ENCODE measurements at places on chromosomes 4 and X.

DNA sequence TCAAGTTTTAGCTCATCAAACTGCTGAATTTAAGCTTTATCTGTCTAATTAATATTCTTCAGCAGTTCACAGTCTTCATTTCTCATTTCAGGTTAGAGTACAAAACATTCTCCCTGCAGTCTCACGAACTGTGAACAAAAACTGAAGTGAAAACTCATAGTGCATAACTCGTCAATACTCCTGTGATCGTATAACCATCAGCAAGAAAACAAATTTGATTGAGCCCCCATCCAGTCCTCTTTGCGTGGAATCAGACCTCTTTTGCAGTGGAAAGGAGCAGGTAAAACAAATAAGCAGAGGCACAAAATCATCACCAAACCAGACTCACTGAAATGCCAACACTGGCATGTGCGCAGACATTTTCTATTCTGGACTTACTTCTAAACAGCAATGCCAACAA lies 12.7 kb downstream of the ADAM29 start:
- DNase-seq = no peak

DNA sequence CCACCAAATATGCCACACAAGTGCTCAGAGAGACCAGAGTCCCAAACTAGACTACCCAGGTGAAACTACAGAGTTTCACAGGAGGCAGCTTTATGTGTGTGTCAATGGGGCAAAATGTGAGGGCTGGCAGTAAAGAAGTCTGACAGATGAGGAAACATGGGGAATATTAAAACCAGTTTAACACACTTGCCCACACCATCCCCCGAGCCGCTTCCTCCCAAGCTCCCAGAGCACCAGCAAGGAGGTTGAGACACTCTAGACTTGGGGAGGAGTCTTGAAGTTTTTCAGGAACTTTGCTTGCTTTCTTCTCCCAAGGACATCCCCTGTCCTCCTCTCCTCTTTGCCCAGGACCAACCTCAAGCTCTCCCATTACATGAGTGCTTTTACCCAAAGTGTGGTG lies 94.7 kb upstream of the SPRY1 start:
- no peak for DNase-seq

- DNase-seq = no peak
Measured at GRCh38 chr4:153553155-153553818, 87.1 kb downstream of the TMEM131L start.

DNA sequence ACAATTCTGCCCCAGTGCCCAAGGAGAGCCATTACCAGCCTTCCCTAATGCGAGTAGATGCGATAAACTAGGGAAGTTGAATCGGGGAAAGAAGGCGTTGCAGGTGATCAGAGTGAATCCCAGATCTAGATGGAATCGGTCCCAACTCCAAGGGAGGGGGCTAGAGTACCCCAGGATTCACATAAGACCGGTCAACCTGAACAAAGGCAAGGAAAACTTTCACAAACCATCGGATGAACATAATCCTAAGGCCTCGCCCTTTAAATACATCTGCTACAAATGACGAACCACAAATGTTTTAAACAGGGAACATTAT lies 11.2 kb upstream of the ZCCHC13 start:
- no peak for DNase-seq

- DNase-seq = no peak
Measured at GRCh38 chr4:2432991-2433530, 14.3 kb downstream of the CFAP99 start.

DNA sequence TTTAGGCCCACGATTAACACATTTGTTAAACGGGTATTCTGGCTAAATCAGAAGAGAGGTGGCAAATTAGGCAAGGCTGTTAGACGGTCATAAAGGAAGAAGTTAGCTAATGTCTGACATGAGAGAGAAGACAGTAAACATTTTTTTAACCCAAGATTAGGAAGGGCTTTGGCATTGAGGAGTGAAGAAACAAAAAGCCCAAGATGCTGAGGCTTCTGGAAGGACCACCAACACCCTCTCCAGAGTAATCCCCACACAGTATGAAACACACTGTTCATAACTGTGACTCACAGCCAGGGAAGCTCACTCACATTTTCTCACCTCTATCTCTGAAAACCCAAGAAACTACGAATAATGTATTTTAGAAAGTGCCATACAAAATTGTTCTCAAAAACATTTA lies 127.6 kb downstream of the AMELX start:
- no peak for DNase-seq

DNA sequence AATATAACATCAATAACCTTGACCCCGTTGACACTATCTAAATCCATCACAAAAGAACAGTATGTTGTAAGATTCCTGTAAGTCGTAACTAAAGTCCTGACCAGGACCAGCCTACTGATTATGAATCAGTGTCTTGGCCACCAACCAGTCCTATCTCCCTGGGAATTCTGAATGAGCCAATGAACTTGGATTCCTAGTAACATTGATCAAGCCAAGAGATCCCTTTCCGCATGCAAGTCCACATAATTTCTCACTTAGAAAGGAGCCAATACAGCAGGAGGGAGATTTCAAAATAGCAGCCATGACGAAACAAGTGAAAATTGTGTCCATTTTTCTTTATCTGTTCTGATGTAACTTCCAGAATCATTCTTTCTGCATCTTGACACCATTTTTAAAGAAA lies 9.5 kb downstream of the XPNPEP2 start:
- no peak for DNase-seq

- DNase-seq = no peak
Measured at GRCh38 chr4:136036744-136037143, 1495.5 kb downstream of the PCDH18 start.

DNA sequence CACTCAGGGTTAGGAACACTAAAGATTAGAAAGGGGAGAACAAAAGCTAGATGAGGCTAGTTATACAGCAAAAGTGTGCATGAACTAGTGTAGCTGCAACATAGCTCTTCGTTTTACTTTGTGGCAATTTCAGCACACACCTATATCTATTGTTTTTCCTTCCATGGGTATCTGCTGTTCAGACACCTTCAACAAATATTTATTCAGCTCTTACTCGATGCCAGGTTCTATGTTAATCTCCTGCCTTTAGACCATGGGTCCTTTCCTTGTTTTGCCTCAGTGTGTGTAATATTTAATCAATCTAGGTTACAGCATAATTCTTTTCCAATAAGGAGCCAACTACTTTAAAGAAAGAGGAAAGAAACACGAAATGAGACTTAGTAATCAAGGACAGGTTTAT lies 10.4 kb upstream of the FAM9A start:
- no peak for DNase-seq

DNA sequence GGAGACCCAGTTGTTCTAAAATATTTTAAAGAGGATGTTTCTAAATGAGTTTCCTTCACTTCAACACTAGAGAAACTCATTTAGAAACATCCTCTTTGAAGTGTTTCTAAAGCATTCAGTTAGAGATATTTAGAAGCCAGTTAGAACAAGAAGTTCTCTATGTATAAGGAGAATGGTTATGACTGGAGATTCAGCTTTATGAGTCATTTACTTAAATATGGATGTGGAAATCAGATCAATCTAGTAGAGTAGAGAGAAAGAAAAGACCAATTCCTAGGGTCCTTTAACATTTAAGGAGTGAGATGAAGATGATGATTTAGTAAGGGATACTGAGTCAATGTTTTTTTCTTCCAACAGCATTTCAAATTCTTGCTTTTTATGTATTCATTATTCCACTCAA lies 234.1 kb downstream of the GRXCR1 start:
- DNase-seq = no peak

- DNase-seq = no peak
Measured at GRCh38 chrX:44935640-44936039, 62.7 kb downstream of the KDM6A start.

DNA sequence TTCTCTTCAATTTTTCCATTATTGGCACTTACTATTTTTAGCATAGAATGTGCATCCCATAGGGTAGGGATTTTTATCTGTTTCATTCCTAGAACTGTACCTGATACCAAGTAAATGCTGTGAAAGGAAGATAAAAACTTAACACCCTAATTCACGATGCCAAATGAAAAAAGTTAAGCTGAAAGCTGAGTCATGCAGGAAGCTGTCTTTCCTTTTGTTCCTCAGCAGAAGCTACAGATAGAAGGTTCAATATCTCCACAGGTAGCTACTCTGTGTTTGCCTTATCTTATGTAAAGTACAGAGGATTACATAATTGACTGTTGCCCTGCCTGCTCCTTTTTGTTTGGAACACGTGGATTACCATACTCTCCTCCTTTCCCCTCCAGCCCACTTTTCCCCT lies 77.0 kb downstream of the LRP2BP start:
- peak; percentile 43 for DNase-seq

DNA sequence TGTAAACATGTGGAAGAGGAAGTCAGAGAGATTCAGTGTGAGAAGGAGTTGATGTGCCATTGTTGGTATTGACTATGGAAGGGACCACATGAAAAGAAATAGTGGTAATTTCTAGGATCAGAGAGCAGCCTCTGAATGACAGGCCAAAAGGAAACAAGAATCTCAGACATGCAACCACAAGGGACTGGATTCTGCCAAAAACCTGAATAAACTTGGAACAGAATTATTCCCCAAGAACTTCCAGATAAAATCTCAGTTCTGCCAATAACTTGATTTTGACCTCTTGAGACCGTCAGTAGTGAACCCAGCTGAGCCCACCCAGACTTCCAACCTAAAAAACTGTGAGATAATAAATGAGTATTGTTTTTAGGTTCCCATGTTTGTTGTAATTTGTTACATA lies 653.6 kb upstream of the NR3C2 start:
- DNase-seq = no peak

- peak; percentile 0 for DNase-seq
Measured at GRCh38 chrX:82676386-82676785, 831.7 kb upstream of the POU3F4 start.

- no peak for DNase-seq
Measured at GRCh38 chrX:39766855-39767254, 330.9 kb downstream of the BCOR start.

DNA sequence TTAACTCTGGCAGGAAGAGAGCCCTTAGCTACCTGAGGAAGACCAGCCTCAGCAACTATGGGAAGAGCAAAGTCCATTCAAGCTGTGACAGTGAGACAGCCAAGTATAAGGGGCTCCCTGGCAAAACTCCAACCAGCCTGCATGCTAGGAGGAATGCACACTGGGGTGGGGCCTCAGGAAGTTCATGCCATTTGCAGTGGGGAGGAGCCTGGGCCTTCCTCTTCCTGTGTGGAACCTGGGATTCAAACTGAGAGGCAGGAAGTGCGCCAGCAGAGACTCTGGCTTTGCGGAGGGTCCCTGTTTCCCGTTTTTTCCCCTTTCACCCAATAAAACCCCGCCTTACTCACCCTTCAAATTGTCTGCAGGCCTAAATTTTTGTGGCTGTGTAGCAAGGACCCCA lies 33.0 kb downstream of the TFDP3 start:
- DNase-seq = no peak

- DNase-seq = no peak
Measured at GRCh38 chrX:148504506-148504905, 4.1 kb downstream of the AFF2 start.

DNA sequence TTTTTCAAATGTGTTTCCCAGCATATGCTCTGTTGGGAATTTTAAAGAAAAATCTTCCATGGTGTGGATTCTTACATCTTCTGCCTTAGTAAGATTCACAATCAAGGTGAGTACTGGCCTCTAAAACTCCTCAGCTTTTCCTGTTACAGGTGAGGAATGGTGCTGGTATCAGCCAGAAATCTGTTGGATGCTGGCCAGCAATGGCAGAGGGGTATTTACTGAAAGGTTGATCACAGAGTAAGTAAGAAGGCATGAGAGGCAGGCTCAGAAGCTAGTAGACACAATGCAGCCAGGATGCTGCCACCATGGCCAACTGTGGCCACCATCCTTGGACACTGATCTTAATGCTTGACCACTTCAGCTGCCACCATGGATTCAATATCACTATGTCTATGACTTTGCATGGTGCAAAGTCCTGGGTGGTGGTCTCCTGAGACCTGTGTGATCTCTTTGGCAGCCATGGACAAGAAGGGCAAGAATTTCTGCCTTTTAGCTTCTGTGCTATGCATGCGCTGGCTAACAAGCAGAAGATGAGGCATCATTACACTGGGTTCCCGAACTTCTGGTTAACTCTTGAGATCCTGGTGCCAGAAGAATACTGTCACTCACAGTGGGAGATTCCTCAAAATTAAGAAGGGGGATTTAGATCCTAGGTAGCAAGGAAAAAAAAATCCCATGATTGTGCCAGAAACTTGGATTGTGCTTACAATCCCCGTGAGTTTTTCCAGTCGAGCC lies 60.2 kb downstream of the CHRNA9 start:
- DNase-seq = no peak

- peak; percentile 96 for DNase-seq
Measured at GRCh38 chr4:2412885-2413716, 5.3 kb downstream of the ZFYVE28 start.

GRCh38 chr4:151624626-151625565 lies 135.9 kb downstream of the GATB start:
- DNase-seq = no peak
